ENCODE measurements at places on chromosomes 6 and 20.

DNA sequence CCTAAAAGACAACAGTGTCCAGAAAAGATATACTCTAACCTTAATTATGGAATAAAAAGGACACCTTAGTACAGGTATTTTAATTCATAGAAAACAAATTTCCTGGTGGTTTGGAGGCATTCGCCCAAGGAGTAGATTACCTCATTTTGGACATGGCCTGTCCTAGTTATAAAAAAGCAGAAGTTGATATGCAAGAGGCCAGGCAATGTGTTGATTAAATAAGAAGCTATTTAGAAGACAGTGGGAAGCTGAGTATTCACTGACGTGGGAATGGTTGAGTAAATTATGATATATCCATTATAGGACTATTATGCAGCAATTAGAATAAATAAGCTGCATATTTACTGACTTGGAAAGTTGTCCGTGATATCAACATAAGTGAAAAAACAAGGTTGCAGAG is 314.9 kb downstream of the ALDH8A1 start:
- no peak for DNase-seq

GRCh38 chr20:6994452-6994851 is 227.0 kb downstream of the BMP2 start:
- no peak for DNase-seq

DNA sequence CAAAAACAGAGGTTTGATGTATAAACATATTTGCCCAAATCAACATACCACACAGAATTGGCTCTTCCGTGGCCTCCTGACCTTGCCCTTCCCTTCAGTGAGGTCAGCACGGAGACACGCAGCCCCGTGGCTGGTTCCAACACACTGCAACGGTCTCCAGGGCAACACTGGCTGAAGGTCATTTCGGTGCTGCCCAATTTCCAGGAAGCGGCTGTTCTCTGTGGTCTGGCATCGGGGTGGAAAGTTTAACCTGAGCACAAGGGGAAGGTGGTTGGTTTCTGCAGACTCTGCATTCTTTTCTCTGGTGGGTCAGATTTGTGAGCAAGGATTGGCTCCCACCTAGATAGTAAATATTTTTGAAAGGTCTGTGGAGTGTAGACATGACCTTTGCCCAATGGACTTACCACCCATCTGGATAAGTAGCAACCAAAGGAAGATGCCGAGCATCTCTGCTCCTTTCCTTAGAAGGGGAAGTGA is 177.6 kb upstream of the PHACTR1 start:
- no peak for DNase-seq

GRCh38 chr6:13278164-13278563 is 50.2 kb downstream of the TBC1D7 start:
- no peak for DNase-seq

DNA sequence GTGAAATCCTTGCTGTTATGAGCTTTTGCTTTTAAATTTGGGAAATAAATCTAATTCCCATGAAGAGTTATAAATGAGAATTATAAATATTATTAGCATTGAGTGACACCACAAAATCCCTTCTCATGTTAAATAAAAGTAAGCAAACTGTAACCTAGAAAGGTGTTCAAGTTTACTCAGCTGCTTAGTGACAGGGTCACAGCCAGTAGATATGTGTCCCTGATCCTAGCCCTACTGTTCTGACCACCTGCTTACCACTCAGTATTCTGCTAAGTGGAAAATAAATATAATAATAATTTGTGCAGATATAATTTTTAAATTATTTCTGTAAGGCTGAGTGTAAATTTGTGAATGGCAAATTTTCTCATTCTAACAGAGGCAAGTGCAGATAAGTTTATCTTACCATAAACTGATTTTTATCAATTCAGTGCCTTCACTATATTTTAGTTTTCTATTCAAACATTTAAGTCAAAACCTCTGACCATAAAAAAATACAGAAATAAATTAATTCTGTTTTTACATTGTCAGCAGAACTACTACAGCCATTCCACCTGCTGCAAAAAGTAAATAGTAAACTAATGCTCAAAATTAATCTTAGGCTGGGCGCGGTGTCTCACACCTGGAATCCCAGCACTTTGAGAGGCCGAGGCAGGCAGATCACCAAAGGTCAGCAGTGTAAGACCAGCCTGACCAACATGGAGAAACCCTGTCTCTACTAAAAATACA is 118.2 kb downstream of the TENT5A start:
- no peak for DNase-seq

GRCh38 chr20:57468523-57469417 is 56.2 kb downstream of the CTCFL start:
- no peak for DNase-seq

- no peak for DNase-seq
These were observed 140.7 kb downstream of the ESR1 start for GRCh38 chr6:151948002-151948743.

Measured in GM18507 (cell line).